SJCRH30 (cell line): ENCODE measurements at places on chromosomes 2 and 18.

GRCh38 chr2:118056165-118056534 is 32.1 kb upstream of the INSIG2 start:
- no peak for DNase-seq

- no peak for DNase-seq
These were observed 270.7 kb downstream of the ALK start for GRCh38 chr2:29650631-29651097.

DNA sequence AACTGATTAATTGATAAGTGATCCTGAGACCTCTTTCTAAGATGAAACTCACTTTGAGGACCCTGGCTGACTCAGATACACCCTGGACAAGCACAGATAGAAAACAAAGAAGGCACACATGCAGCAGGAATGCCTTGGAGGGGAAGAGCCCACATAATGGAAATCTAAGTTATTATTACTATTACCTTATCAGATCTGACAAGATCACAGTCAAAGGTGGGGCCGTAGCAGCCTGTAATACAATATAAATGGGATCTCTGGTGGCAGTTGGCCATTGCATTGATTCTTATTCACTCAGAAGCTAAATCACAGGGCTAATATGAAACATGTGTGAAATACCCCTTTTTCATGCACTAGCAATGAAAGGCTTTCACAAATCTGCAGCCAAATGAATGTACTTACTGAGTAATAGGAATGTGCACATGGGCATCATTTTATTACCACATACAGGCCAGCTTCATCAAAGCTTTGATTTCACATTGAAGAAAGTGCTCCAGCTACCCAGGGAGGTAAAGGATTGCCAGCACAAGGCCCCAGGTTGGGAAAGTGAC is 84.0 kb downstream of the ZBTB7C start:
- DNase-seq, result no peak

GRCh38 chr18:54247511-54248175 is 21.7 kb upstream of the POLI start:
- DNase-seq, result no peak

- no peak for DNase-seq
These were observed 569.4 kb downstream of the CCDC85A start for GRCh38 chr2:56753182-56753581.
